ENCODE measurements at places on chromosomes 7 and 10. TPM values are rescaled to one million over a fixed set of nuclear protein-coding genes. Genes with fewer than 3 reads are reported as not detected.
A peak's percentile ranks its signal among the peaks of the same experiment; 100 is the strongest.

- DNase-seq = no peak
Measured at GRCh38 chr7:142133731-142134148, 22.2 kb downstream of the MGAM2 start.

Gene COMTD1
- polyA plus RNA-seq = 32.9 TPM

DNA sequence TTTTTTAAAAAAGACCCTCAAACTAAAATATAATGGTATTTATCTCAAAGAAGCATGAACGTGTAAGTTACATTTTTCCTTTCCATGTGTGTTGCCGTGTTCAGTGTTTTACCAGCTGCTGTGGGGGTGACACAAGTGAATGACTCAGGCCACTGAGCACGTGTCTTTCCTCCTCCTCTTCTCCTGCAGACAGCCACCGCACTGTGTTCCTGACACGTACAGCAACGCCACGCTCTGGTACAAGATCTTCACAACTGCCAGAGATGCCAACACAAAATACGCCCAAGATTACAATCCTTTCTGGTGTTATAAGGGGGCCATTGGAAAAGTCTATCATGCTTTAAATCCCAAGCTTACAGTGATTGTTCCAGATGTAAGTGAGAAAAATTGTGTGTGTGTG is 29.7 kb downstream of the TMEM248 start:
- DNase-seq = peak; percentile 19

- DNase-seq = no peak
Measured at GRCh38 chr7:143394777-143395176, 13.6 kb downstream of the ZYX start.

All from spleen (tissue), 13 donors.